ENCODE measurements at places on chromosomes 3 and 15.
A peak's percentile ranks its signal among the peaks of the same experiment; 100 is the strongest.

GRCh38 chr3:56795097-56795828 lies 6.5 kb downstream of the ARHGEF3 start:
- DNase-seq: peak; percentile 27

- peak; percentile 39 for DNase-seq
Observed at GRCh38 chr15:59995568-59996297, 8.4 kb upstream of the FOXB1 start.

GRCh38 chr3:22399566-22399965 lies 648.6 kb upstream of the ZNF385D start:
- no peak for DNase-seq

DNA sequence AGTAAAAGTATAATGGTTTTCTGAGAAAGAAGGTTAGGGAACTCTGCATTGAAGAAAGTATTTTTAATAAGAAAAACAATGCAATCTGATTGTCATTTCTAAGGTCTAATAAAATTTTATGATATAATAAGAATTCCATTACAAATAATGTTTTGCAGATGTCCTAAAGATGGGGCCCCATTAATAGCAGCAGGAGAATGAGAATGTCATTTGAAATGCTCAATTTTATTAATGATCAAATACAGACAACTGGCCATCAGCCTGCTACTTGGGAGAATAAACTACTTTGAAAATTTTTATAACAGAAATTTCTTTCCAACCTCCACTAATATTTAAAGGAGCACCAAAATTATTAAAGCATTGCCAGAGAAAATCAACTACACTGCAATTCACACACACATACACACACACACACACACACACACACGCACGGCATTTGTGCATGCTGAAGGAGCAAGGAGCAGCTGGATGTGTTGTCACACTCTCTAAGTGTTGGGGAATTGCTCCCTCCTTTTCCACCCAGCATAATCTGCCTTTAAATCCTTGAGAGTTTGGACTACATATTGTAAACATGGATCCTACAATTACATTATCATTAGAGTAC lies 109.5 kb downstream of the THRB start:
- no peak for DNase-seq

GRCh38 chr15:66702787-66703539 lies 927 bp downstream of the SMAD6 start:
- peak; percentile 44 for DNase-seq

- DNase-seq: no peak
Observed at GRCh38 chr15:92268900-92269299, 124.8 kb upstream of the ST8SIA2 start.

DNA sequence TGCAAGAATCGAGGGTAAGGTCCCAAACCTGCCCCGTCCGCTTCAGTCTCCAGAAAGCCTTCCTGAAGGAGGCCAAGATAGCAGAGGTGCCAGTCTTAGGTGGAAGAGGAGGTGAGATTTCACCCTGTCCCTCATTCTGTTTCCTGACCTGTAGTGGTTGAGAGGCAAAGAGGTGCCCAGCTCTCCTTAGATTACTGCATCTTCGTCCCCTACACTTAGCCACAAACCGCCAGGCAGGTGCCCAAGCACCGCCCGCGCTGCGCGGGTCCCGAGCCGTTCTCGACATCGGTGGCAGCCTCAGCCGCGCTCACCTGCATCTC lies 23.8 kb upstream of the POLG start:
- no peak for DNase-seq

DNA sequence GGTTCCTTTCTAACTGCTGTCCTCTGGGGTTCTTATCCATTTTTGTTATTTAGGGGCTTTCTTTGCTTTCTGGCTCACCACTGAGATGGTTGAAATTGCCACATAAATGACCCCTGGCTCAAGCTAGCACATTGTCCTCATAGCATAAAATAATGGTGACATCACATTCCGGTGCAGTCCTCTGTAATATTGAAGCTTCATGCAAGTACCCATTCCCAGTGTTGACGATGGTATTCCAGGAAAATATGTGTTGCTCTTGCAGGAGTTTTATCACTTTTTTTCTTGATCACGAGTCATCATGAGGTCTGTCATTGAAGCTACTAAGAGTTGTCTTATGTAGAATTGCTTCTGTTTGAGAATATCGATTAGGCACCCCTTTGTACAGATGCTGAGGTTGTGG lies 56.1 kb downstream of the CRTC3 start:
- no peak for DNase-seq

GRCh38 chr3:16520241-16520969 lies 6.9 kb upstream of the RFTN1 start:
- no peak for DNase-seq

- DNase-seq: peak; percentile 26
Observed at GRCh38 chr15:101057841-101058407, 138.8 kb downstream of the LRRK1 start.

GRCh38 chr3:39412668-39413260 lies 6.2 kb downstream of the RPSA start:
- DNase-seq: no peak

GRCh38 chr3:157166115-157166514 lies 6.2 kb upstream of the CCNL1 start:
- DNase-seq: no peak

DNA sequence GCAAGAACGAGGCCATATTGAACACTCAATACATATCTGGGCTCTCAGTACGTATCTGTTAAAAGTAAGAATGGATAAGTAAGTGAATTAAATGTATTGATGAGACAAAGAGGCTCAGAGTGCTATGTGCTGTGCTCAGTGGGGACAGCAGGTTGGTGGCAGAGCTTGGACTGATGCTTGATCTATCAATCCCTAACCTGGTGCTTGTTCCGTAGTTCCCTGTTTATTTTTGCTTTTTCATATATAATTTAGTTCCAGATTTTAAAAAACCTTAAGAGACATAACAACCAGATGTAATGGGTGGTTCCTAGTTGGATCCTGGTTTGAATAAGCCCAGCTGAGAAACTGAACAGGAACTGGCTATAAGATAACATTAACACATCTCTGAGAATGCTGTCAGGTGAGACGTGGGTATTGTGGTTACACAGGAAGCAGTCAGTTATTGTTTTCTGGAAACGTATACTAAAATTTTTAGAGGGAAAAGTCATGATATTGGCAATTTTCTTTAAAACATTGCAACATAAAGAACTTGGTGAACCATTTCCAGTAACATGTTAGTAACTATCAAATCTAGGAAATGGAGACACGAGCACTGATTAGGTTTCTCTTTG lies 120.5 kb downstream of the FOXB1 start:
- DNase-seq: no peak

DNA sequence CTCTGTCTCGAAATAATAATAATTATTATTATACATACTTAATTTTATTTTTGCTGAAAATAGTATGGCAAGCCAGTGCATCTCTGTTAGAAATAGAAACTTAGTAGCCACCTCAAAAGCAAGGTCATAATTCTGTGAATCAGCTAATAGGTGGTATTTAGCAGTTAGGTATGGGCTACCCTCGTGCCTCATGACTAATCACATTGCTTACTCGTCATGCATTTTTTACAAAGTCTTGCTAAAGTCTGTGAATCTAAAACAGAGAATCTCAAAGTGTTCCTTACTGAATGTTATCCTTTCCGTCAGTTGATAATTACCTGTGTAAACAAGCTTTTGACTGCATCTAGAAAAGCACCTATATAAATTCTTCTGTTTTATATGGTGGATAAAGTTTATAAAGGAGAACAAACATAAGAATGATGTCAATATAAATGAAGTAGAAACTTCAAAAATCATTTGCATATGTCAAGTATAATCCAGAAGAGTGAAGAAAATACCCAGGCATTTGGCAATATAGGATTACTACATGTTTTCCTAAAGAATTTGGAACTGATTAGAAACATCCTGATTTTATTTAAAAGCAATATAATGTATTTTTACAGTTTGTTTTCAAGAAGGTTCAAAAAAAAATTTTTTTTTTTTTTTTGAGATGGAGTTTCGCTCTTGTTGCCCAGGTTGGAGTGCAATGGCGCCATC lies 6.2 kb downstream of the PPARG start:
- DNase-seq: no peak

- DNase-seq: no peak
Observed at GRCh38 chr3:33007776-33008175, 56.3 kb downstream of the CCR4 start.

DNA sequence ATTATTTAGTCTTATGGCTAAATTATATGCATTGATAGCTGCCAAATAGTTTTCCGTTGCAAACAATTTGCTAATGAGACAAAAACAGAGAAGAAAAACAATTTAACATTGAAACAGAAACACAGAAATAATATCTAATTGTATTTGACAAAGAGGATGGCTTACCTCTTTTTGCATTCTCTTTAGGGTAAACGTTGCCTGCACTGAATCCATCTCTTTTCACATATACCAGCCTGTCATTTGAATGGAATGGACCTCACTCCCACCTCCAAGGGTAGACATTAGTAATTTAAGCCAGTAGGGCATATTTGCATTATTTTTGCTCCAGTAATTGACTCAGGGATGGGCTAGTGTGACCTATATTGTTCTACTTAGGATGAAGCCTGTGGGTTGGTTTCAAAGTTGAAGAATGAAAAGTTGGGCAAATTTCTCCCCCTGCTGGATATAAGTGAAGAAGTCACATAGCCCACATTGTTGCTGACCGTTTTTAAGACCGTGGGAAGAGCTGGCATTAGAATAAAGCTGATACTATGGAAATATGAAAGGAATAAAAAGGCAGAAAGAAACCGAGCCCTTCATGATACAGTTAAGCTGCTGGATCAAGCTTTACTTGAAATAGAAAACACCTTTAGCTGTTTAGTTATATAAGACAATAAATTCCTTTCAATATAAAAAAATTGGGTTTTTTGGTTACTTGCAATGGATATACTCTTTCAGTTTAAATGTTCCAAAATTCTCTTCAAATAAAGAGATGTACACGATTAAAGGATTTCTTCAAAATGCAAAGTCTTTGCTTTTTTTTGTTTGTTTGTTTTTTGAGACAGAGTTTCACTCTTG lies 26.9 kb downstream of the PIERCE2 start:
- no peak for DNase-seq

DNA sequence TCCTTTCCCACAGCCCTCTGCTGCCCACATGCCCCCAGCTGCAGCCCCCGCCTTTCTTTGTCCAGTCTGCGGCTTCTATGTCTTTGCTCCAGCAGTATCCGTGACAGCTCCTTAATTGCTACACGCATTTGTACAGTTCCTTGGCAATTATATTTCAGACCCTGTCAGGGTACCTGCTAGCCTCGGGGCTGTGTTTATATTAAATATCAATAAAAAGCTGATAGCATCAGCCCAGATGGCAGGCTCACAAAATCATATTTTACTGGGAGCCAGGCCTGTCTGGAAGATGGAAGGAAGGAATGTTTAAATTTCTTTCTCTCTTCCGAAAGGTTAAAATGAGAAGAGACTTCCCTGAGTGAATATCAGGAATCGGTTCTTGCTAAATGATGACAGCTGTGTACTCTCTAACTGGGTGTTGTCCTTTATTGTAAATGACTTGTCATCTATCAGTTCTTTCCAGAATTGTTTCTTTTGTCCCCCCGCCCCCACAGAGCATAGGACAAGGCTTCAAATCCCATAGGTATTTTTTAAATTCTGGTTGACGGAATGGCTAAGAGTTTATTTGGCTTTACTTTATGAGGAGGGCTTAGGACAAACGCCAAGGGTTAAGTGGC lies 378.1 kb downstream of the LRTM1 start:
- no peak for DNase-seq

DNA sequence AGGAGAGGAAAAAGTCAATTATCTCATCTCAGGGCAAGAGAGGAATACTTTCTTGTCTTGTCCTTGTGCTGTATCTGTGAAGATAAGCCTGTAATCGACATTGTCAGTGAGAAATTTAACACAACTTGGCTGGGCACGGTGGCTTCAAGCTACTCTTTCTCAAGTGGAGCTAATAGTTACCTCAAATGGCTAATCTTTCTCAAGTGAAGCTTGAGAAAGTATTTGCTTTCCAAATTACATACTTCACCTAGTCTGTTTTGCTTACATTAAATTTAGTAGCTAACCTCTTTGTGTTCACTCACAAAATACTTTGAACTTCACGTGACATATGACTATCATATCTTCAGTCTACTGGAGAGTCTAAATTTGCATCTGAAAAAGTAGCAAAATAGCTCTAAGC lies 48.3 kb upstream of the B3GALNT1 start:
- DNase-seq: no peak

GRCh38 chr3:8210882-8211341 lies 290.7 kb upstream of the LMCD1 start:
- DNase-seq: no peak

DNA sequence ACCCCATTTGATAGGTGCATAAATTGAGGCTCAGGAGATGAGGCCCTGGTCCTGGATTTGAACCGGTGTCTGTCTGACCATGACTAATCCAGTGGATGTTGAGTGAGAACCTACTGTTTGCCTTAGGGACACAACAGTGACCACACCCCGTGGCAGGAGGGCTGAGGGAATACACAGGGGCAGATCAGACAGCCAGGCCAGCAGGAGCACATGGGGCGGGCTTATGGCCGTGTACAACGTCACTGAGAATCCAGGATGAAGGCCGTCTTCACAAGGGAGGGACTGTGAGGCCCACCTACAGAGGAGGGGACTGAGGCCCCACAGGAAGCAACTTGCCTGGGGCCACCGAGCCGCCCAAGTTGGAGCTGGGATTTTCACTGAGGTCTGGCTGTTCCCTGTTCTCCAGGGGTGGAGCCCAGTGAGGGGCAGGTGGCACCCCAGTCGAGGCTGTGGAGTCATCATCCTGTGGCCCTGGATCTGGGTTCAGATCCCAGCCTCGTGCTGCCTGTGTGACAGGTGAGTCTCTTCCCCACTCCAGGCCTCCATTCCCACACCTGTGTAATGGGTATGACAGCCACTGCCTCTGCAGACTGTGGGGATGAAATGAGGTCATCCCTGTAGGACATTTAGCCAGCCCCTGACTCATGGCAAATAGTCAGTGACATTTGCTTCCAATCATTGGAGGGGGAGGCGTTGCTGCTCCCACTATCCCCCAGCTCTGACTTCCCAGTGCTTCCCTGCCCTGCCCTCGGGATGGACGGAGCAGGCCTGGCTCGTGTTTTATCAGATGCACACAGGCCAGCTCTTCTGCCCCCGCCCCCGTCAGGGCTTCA lies 6.3 kb upstream of the PLXND1 start:
- DNase-seq: peak; percentile 98

- no peak for DNase-seq
Observed at GRCh38 chr3:30353711-30354467, 252.5 kb upstream of the TGFBR2 start.

DNA sequence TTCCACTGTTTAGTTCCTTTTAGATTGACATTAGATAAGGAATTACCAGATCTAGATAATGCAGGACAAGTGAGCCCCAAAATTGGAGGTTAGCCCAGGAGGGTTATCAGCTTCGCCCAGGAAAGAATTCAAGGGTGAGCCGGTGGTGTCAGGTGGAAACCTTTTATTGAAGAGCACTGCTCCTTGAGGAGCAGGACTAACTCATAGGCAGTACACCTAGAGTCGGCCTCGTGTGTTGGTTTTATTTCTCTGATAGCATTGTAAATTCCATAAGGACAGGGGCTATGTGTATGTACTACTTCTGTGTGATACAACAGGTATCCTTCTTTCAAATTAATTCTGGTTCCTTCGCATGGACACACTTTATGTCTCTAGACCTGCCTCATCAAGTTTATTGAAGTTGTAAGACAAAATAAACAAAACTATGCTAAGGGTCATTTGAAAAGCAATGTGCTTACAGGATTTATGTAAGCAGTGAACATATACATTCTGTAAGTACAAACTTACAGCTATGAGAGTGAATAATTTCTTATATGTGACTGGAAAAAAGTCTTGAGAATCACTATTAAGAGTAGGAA lies 57.2 kb downstream of the SNX4 start:
- no peak for DNase-seq

- DNase-seq: peak; percentile 99
Observed at GRCh38 chr15:62896969-62897486, 145.5 kb upstream of the TPM1 start.

- DNase-seq: no peak
Observed at GRCh38 chr3:43073836-43074220, 32.1 kb downstream of the POMGNT2 start.
